Neuronal stem cell (in vitro differentiated cells): ENCODE measurements at places on chromosomes 4 and X.

DNA sequence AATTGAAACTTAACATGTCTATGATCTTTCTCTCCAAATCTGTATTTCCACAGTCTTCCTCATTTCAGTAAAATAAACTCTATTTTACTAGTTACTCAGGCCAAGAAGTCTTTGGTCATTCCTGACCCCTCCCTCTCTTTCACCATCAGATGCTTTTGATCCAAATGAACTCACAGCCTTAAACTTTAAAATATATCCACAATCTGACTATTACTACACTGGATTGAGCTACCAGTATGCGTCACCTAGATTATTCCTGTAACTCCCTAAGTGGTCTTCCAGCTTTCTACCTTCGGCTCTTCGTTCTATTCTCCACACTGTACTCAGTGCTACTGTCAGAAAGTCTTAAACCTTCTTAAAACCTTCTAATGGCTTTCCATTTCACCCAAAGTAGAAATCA, 195.1 kb downstream of the FBXW7 start:
- no peak overlapping the region for H3K4me3 ChIP-seq
- no peaks in the 10 kb centered on the region for H3K36me3 ChIP-seq
- no peak overlapping the region for H3K27ac ChIP-seq
- H3K27me3 ChIP-seq, result no peaks in the 10 kb centered on the region
- no peak for DNase-seq

DNA sequence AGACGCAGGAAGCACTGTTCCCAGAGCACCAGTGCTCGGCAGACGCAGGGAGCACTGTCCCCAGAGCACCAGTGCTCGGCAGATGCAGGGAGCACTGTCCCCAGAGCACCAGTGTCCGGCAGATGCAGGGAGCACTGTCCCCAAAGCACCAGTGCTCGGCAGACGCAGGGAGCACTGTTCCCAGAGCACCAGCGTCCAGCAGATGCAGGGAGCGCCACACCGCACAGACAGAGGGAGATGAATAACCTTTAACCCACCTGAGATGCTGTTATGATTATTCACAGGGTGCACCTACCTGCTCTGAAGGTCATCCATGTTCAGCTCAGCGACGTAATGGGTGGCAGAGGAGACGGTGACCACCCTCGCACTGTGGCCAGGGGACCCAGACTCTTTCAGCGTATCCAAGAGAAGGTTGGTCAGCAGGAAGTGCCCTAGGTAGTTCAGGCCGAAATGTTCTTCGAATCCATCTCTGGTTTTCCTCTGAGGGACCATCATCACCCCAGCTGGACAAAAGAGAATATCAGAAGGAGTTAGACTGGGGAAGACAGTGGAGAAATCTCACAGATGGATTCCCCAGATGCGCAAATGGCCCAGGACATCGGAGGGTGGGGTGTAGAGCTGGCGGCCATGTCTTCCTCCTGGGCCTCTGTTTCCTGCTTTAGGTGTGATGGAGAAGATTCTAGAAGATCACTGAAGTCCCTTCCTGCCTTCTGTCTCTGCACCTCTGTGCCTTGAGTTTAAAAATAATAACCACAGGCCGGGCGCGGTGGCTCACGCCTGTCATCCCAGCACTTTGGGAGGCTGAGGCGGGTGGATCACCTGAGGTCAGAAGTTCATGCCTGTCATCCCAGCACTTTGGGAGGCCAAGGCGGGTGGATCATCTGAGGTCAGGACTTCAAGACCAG, 234.1 kb downstream of the DHRSX start:
- H3K4me3 ChIP-seq, result no peak overlapping the region
- no peaks in the 10 kb centered on the region for H3K27me3 ChIP-seq
- H3K27ac ChIP-seq, result no peak overlapping the region
- peaks cover 16% of the 10 kb centered on the region for H3K36me3 ChIP-seq
- DNase-seq, result no peak

GRCh38 chr4:16967722-16968121, 69.3 kb upstream of the LDB2 start:
- no peak overlapping the region for H3K27ac ChIP-seq
- DNase-seq, result no peak
- no peak overlapping the region for H3K4me3 ChIP-seq
- H3K27me3 ChIP-seq, result no peaks in the 10 kb centered on the region
- no peaks in the 10 kb centered on the region for H3K36me3 ChIP-seq
- H3K4me1 ChIP-seq, result no peaks in the 10 kb centered on the region

GRCh38 chr4:77820649-77821561, 1.7 kb upstream of the CNOT6L start:
- no peak for DNase-seq
- H3K27ac ChIP-seq, result peak overlapping the region; percentile 52
- peak overlapping the region; percentile 97 for H3K4me3 ChIP-seq
- peaks cover 1% of the 10 kb centered on the region for H3K4me1 ChIP-seq
- H3K27me3 ChIP-seq, result no peaks in the 10 kb centered on the region
- no peaks in the 10 kb centered on the region for H3K36me3 ChIP-seq

- H3K4me3 ChIP-seq, result no peak overlapping the region
- no peaks in the 10 kb centered on the region for H3K27me3 ChIP-seq
- H3K4me1 ChIP-seq, result no peaks in the 10 kb centered on the region
- DNase-seq, result peak; percentile 32
- H3K36me3 ChIP-seq, result no peaks in the 10 kb centered on the region
- H3K27ac ChIP-seq, result peak overlapping the region; percentile 58
Measured at GRCh38 chrX:35826503-35826902, 28.4 kb downstream of the MAGEB16 start.

DNA sequence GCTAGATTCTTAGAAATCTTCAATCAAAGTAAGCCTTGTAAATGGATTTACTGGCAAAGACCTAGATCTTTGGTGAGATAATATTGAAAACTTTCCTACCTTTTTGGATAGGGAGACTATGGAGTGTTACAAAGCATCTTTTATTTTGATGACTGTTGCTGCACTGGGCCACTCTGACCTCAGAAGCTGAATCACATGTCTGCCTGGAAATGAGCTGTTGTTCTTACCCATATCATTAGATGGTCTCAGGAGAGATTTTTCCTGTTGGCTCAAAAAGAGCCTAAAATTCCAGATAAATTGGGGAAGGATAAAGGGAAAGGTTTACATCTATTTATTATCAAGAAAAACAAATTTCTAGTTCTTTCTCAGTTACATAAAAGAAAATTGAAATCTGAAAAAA, 127.5 kb upstream of the BMP3 start:
- H3K36me3 ChIP-seq, result no peaks in the 10 kb centered on the region
- no peak for DNase-seq
- H3K4me1 ChIP-seq, result no peaks in the 10 kb centered on the region
- H3K27me3 ChIP-seq, result no peaks in the 10 kb centered on the region
- H3K27ac ChIP-seq, result no peak overlapping the region

DNA sequence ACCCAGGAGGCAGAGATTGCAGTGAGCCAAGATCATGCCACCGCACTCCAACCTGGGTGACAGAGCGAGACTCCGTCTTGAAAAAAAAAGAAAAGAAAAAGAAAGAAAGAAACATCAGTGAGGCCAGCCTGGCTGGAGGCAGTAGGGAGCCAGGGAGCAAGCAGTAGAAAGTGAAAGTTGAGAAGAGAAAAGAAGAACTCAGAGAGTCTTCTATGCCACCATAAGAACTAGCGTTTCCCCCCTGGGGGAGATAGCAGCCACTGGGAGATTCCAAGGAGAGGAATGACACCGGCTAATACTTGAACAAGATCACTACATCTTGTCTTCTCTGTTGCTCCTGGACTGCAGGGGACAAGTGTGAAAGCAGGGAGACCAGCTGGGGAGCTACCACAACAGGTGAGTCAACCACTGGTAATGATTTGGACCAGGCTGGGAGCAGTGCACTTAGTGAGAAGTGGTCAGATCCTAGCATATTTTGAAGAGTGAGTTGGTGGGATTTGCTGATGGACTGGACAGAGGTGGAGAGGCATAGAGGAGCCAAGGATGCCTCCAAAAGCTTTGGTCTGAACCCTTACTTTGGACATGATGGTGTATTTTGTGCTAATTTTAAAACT, 33.4 kb downstream of the SLC2A9 start:
- H3K36me3 ChIP-seq, result no peaks in the 10 kb centered on the region
- peaks cover 2% of the 10 kb centered on the region for H3K27me3 ChIP-seq
- H3K4me1 ChIP-seq, result no peaks in the 10 kb centered on the region
- no peak overlapping the region for H3K4me3 ChIP-seq
- no peak for DNase-seq

DNA sequence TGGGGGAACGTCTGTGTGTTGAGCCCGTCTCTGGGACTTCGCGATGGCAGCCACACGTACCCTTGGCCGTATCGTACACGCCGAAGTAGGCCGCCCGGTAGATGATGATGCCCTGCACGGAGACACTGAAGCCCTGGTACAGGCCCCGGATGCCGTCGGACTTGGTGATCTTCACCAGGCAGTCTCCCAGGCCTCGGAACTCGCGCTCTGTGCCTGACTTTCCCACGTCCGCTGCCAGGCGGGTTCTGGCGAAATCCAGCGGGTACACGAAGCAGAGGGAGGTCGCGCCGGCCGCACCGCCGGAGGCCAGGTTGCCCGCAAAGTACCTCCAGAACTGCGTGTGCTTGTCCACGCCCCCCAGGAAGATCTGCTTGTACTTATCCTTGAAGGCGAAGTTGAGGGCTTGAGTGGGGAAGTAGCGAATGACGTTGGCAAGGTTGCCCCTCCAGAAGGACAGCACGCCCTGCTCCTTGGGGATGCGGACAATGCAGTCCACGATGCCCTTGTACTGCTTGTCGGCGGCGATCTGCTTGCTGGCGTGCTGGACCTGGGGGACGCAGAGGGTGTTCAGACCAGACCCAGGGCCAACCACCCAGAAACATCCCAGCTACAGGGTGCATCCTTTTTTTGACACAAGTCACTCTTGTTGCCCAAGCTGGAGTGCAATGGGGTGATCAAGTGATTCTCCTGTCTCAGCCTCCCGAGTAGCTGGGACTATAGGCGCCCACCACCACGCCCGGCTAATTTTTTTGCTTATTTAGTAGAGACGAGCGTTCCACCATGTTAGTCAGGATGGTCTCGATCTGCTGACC, 2.5 kb downstream of the SLC25A6 start:
- DNase-seq, result no peak
- H3K27ac ChIP-seq, result no peak overlapping the region
- H3K27me3 ChIP-seq, result no peaks in the 10 kb centered on the region
- H3K36me3 ChIP-seq, result peaks cover 58% of the 10 kb centered on the region

DNA sequence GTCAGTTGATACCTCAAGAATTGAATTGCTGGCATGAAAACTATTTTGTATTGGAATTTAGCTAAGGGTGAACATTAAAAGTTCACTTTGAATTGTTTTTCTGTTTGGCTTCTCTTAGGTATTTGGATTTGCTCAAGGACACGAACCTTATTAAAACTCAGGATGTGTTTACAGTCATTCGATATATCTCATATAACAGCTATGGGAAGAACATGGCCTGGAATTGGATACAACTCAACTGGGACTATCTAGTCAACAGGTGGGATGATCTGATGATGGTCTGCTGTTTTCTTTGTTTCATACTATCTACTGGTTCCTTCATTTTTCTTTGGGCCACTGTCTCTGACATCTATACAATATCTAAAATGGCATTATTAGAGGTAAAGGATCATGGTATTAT, 69.7 kb downstream of the PITX2 start:
- no peak overlapping the region for H3K27ac ChIP-seq
- no peaks in the 10 kb centered on the region for H3K4me1 ChIP-seq
- no peak for DNase-seq
- H3K36me3 ChIP-seq, result no peaks in the 10 kb centered on the region

- DNase-seq, result no peak
- H3K4me3 ChIP-seq, result no peak overlapping the region
- H3K27me3 ChIP-seq, result peaks cover 6% of the 10 kb centered on the region
- peaks cover 3% of the 10 kb centered on the region for H3K4me1 ChIP-seq
- H3K36me3 ChIP-seq, result no peaks in the 10 kb centered on the region
Measured at GRCh38 chrX:132953354-132953753, 5.1 kb downstream of the HS6ST2 start.

GRCh38 chrX:9493936-9494335, 29.1 kb downstream of the TBL1X start:
- DNase-seq, result no peak
- no peak overlapping the region for H3K27ac ChIP-seq
- no peaks in the 10 kb centered on the region for H3K27me3 ChIP-seq
- H3K4me1 ChIP-seq, result no peaks in the 10 kb centered on the region
- no peak overlapping the region for H3K4me3 ChIP-seq

DNA sequence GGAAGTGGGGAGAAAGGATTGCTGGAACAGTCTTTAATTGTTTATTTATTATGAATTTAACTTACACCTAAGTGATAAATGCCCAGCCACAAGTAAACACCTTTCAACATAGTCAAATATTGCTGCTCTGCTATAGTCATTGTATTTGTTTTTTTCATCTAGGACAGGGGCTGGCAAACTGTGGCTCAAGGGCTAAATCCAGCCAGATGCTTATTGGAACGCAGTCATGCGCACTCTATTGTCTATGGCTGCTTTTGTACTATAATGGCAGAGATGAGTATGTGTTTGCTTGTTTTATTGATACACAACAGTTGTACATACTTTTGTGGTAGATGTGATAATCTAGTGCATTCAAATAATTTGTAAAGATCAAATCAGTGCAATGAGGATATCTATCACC, 95.3 kb downstream of the ZAR1 start:
- H3K27ac ChIP-seq, result no peak overlapping the region
- H3K36me3 ChIP-seq, result peaks cover 90% of the 10 kb centered on the region
- no peaks in the 10 kb centered on the region for H3K4me1 ChIP-seq
- no peaks in the 10 kb centered on the region for H3K27me3 ChIP-seq
- no peak for DNase-seq

GRCh38 chrX:115499112-115499805, 61.7 kb upstream of the PLS3 start:
- DNase-seq, result no peak
- H3K4me3 ChIP-seq, result no peak overlapping the region
- no peaks in the 10 kb centered on the region for H3K36me3 ChIP-seq
- H3K27ac ChIP-seq, result no peak overlapping the region
- no peaks in the 10 kb centered on the region for H3K27me3 ChIP-seq

GRCh38 chrX:100895365-100896075, 21.4 kb upstream of the NOX1 start:
- no peak overlapping the region for H3K27ac ChIP-seq
- H3K27me3 ChIP-seq, result no peaks in the 10 kb centered on the region
- no peak overlapping the region for H3K4me3 ChIP-seq
- no peaks in the 10 kb centered on the region for H3K36me3 ChIP-seq
- H3K4me1 ChIP-seq, result no peaks in the 10 kb centered on the region

- H3K27me3 ChIP-seq, result no peaks in the 10 kb centered on the region
- no peak overlapping the region for H3K4me3 ChIP-seq
Measured at GRCh38 chrX:33273535-33273934, 62.2 kb upstream of the DMD start.

DNA sequence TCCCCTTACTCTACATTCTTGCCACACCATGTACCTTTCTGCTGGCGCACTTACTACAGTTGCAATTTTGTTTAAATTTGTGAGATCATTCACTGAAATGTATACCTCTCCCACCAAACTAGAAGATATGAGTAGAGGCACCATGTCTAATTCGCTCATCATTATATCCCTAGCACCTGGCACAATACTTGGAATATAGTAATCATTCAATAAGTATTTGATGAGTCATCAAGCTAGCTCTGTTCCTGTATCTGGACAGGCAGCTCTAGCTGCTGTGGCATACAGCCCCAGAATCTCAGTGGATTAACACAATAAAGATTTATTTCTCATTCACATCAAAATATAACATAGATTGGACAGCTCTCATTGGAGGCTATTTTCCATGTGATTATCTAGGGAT, 245.9 kb downstream of the IDS start:
- no peaks in the 10 kb centered on the region for H3K4me1 ChIP-seq
- H3K36me3 ChIP-seq, result no peaks in the 10 kb centered on the region
- H3K27me3 ChIP-seq, result no peaks in the 10 kb centered on the region

GRCh38 chr4:67436742-67437141, 108.6 kb downstream of the CENPC start:
- no peak for DNase-seq
- H3K4me3 ChIP-seq, result no peak overlapping the region
- peaks cover 5% of the 10 kb centered on the region for H3K36me3 ChIP-seq
- H3K27me3 ChIP-seq, result no peaks in the 10 kb centered on the region
- H3K4me1 ChIP-seq, result peaks cover 8% of the 10 kb centered on the region
